ENCODE measurements at places on chromosomes 12 and 14.

DNA sequence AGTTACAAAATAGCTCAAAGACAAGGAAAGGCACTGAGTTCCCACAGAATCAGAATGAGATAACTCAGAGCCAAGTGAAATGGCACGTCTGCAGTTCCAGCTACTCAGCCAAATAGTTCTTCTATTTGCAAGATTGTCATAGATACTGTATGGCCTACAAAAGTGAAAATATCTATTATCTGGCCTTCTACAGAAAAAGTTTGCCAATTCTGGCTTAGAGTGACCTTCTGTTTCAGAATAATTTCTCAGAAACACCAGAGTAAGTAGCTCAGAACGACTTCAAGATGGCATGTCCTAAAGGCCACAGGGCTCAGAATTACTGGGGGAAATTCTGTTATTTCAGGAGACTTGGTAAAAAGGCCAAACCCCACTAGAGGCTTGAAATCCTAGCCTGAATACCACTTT, 10.7 kb upstream of the RTRAF start:
- peak; percentile 78 for DNase-seq

GRCh38 chr14:69079188-69079742, 73.7 kb downstream of the DCAF5 start:
- no peak for DNase-seq

- DNase-seq: no peak
Observed at GRCh38 chr12:13194401-13195110, 2.0 kb upstream of the EMP1 start.

GRCh38 chr12:31724557-31724956, 4.3 kb downstream of the AMN1 start:
- DNase-seq: no peak

GRCh38 chr14:63854330-63854729, 1.5 kb downstream of the SYNE2 start:
- no peak for DNase-seq

DNA sequence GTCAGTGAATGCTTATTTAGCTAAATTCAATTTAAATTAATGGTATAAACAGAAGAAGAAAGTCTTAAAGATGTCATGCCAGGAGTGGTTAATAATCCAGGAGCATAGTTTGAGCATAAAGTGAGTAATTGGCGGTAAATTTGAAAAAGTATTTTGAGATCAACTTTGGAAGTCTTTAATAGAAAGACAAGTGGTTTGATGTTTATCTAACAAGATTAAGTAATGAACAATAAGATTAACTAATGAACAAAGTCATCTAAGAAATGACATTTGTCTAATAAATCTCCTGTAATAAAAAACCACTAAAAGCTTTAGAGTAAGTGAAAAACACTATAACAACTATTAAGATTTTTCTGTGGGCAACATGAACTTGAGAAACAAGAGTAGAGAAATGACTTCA, 112.8 kb downstream of the CAPZA3 start:
- DNase-seq: no peak

DNA sequence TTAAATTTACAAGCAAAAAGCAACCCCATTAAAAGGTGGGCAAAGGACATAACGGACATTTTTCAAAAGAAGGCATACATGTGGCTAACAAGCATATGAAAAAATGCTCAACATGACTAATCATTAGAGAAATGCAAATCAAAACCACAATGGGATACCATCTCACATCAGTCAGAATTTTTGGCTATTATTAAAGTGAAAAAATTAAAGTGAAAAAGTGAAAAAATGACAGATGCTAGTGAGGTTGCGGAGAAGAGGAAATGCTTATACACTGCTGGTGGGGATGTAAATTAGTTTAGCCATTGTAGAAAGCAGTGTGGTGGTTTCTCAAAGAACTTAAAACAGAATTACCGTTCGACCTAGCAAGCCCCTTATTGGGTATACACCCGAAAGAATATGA, 7.9 kb downstream of the OTOGL start:
- DNase-seq: no peak

DNA sequence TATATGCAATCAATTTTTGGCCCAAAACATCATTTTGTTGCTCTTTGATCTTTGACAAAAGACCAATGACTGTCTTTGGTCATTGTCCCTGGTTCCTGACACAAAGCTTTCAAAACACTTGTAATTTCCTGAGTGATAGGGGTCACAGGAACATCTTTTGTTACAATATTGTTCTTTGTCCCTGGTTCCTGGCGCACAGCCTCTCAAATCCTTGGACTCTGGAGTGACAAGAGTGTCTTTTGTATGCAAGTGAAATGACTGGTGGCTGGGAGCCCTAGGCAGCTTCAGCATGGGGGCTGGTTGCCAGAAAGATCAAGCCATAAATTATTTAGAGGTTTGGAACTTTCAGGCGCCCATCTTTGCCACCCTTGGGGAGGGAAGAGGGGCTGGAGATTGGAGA, 53.9 kb downstream of the DNAH10 start:
- no peak for DNase-seq

- no peak for DNase-seq
Observed at GRCh38 chr12:49471557-49471956, 67.3 kb upstream of the KCNH3 start.

DNA sequence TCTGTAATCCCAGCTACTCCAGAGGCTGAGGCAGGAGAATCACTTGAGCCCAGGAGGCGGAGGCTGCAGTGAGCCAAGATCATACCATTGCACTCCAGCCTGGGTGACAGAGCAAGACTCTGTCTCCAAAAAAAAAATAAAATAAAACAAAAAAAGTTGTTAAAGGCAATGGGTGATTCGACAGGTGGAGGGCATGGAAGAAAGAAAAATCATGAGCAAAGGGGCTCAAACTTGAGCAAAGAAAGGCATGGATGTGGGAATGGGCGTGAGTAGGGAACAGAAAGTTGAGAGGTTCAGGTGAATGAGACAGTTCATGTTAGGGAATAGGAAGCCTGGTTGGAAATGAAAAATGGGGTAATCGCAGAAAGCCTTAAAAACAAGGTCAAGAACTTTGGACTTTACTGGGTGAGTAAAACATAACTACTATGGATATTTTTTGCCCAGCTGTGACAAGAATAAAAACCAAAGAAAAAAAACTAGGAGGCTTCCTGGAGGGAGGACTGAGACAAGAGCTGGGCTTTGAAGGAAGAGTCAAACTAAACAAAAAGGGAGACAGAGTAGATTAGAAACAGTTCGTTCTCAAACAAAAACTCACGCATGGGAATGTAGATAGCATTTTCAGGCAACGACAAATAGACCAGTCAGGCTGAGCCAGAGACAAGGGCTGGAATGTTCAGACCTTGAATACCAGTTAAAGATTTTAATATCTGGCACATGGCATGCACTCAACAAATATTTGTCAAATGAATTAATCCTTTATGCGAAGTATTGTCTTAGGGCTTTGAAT, 18.8 kb downstream of the PYM1 start:
- DNase-seq: no peak

DNA sequence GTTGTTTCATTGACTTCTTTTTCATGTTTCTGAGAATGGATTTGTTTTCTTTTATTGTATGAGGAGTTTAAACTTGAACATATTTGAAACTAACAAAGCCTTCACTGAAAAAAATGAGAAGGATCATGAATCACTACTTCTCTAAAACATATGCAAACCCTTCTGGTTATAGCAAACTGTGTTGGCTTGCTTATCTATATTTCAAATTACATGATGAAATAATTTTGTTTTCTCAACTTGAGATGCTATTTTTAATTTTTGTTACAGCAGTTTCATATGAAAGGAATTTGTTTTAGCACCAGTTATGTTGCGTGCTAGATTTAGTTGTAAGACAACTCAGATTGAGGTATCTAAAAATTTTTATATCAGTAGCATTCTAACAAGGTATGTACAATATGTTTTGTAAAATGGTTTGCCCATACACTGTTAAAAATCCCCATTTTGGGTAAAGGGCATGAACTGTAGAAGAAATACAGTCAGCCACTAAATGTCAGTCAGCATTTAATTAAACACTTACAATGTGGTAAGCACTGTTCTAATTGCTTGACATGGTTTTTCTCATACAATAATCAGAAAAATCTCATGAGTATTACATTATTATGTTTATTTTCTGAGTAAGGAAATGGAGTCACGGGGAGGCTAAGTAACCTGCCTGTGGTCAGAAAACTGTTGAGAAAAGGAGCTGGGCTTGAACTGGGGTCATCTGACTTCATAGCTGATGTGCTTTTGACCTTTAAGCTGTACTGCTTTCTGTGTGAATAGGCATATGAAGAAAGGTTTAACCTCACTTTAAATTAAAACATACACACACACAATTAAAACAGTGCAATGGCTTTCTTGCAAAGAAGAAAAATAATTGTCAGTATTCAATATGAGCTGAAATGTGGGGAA, 105.7 kb downstream of the PLEKHA5 start:
- DNase-seq: no peak

GRCh38 chr14:33524244-33524643, 426.6 kb downstream of the EGLN3 start:
- DNase-seq: no peak

DNA sequence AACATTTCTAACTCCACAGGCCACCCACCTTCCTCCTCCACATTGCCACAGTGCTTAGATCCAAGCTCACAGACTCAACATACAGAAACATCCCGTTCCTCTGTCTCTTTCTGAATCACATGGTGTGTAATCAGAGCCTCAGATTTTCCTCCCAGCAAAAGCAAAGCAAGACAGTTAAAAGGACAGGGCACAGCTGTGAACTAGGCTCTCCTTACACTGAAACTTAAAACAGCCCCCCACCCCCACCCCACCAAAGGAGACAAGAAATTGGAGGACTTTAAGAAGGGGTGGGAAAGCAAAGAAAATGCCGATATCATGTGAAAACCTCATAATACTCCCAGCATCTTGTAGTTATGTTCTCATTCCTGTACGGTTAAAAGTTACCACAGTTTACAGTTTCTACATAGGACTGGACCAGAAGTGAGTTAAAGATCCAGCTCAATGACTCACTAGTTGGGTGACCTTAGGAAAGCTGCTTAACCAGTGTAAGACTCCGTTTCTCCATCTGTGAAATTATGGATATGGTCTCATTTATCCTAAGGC, 4.8 kb downstream of the YBX3 start:
- DNase-seq: no peak

GRCh38 chr12:128966203-128966810, 113.0 kb downstream of the GLT1D1 start:
- no peak for DNase-seq

DNA sequence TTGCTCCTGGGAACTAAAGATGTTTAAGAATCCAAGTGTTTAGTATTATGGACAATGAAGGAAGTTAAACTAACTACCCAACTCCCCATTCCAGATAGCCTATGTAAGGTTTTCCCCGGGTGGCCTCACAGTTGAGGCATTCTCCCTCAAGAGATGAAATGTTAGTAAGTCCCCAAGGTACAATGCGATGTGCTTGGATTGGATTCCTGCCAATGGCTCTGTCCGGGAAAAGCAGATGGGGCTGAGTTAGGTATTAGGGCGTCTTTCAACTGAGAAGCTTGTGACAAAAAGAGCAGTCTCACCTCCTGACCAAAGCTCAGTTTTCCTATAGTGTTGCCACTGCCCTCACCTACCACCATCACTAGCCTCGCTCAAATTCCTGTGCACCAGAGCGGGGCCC, 64.8 kb upstream of the E2F7 start:
- DNase-seq: no peak

- DNase-seq: no peak
Observed at GRCh38 chr12:86681060-86681459, 424.9 kb upstream of the MGAT4C start.

DNA sequence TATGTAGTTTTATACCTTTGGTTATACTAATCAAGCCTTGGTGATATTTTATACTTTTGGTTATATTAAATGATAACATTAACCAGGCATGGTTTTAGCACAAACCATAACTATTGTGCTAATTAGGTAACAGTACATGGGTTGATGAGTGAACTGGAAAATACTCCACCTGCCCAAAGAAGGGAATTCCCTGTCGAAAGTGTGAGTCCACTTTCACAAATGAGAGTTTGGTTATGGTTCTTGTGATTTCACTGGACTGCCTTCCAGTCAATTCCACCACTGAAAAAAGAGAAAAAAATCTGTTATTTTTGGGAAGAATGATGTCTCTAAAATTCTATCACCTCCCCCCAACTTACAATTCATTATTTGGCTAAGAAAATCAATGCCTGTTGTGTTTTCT, 9.7 kb downstream of the A2M start:
- DNase-seq: no peak

DNA sequence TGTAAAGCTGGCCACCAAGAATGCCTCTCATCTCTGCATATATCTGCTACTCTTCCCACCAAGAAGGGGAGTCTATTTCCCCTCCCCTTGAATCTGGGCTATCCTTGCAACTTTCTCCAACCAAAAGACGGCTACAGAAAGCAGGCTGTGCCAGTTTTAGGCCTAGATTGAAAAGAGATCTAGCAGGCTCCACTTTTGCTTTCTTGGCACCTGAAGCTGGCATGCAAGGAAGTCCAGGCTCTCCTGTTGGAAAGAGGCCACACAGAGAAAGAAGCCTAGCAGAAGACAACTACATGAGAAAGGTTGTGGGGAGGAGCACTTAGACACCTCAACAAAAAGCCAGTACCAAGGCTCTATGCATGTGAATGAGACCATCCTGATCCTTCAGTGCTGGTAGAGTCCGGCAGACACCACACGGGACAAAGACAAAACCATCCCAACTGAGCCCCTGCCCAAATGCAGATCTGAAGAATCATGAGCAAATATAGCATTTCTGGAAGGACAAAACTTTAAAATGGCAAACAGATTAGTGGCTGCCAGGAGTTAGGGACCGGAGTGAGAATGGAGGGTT, 68.0 kb downstream of the SPPL3 start:
- DNase-seq: no peak

DNA sequence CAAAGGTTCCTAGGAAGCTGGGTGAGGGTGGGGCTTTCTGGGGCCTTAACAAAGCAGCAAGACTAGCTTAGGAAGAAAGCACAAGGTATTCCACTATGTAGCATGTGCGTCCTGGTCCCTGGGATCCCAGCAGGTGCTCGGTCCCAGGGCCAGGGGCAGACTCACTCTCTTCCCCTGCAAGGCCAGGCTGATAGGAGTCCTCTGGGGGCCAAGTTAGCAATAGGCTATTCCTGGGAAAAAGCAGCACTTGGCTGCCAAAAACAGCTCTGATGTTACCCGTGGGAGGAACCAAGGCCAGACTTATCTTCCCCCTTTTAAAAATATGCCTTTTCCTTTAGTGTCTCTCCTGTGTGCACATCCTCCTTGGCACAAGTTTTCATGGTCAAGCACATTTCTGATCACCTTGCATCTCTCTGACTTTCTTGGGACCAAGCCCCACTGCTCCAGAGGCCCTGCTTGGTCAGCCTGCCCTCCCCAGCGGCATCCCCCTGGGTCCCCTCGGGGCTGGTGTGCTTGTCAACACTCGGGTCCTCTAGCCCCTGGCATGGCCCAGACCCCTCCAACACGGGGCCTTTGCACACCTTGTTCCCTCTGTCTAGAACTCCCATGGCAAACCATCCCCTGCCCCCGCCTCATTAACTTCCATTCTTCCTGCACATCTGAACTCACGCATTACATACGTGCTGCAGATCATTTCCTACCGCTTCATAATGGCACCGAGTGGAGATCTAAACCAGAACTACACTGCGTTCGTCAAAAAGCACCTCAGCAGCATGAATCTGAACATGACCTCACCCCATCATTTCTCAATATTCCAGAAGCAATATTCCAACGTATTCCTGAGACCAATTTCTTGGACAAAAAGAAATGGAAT, 21.9 kb downstream of the CCDC92 start:
- DNase-seq: no peak

Data from hematopoietic multipotent progenitor cell treated with erythropoietin and hydrocortisone succinate and interleukin-3 and kit ligand, for 8 days (in vitro differentiated cells).